Activated CD4-positive, alpha-beta T cell treated with anti-CD3 and anti-CD28 coated beads, Interleukin-2, amount 50 U/mL, for 1 hour (primary cell): ENCODE measurements at places on chromosomes 3 and 15.

DNA sequence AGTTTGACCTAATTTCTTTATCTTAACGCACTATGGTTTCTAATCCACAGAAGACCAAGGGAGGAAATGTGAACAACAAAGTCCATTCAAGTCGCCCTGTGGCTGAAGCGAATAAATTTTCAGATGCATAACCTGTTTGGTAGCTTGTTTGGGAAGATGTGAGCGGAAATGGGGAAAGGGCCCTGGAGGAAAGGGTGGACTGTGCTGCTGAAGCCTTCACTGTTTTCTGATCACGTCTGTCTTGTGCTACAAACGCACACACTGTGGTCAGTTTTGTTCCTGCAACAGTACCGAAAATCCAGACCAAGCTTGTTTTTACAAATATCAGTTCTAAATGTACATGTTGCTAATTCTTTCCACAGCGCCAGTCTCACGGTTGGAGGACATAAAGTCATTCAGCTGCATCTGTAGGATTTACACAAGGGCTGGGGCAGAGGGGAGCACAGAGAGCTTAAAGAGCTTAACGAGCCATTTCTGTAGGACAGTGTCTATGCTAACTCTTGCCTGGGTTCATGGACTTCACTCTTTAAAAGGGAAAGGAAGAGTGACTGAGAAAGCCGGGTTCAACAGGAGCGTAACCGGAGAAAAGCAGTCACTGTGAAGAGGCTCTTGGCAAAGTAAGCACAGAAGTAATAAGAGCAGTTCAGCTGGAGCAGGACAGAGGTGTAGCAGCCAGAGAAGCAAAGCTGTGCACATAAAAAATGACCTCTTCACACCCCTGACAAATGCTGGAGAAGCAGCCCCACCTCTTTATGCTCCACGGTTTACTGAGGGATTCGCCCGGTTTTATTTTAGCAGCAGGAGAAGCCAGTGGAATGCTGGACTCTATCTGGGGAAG, 66.6 kb downstream of the USF3 start:
- no peak for DNase-seq

DNA sequence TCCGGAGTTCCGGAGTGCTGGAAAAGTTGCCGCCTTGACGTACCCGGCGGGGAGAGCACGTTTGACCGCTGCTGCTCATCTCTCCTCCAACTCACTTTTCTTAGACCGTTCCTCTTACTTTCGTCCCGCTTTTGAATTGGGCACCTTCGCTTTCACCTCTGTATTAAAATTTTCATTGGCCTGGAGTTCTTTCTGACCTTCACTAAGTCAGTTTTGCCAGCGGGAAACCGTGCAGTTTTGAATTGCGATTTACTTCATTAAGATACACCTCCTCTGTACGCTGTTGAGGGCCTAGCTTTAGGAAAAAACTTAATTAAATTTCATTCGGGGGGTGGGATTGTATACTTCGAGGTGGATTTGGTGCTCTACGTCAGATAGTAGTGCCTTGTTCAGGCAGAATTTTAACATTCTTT, 1.3 kb downstream of the GMPS start:
- no peak for DNase-seq

- no peak for DNase-seq
These were observed 7.6 kb downstream of the VHL start for GRCh38 chr3:10149226-10149625.

- no peak for DNase-seq
These were observed 59.7 kb downstream of the ATP2B2 start for GRCh38 chr3:10445561-10446175.

- DNase-seq, result no peak
These were observed 42.9 kb upstream of the TSC22D2 start for GRCh38 chr3:150365132-150365604.

DNA sequence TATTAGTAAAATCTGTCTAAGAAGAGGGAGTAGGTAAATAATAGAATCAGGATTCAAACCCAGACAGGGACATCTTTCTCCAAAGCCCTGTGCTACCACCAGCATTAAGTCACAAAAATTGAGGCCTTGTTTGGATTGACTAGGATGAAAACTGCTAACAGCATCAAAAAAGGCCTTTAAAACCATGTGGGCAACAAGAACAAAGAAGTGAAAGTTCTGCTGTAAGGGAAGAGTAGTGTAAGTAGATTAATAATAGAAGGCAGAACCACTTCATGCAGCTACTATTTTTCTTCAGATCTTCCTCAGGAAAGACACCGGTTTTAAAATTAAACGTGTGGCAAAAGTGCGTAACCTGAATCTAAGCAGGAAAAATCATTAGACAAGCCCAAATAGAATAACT, 15.3 kb upstream of the KBTBD12 start:
- DNase-seq, result no peak

- no peak for DNase-seq
These were observed 236.8 kb downstream of the OPA1 start for GRCh38 chr3:193829781-193830180.

DNA sequence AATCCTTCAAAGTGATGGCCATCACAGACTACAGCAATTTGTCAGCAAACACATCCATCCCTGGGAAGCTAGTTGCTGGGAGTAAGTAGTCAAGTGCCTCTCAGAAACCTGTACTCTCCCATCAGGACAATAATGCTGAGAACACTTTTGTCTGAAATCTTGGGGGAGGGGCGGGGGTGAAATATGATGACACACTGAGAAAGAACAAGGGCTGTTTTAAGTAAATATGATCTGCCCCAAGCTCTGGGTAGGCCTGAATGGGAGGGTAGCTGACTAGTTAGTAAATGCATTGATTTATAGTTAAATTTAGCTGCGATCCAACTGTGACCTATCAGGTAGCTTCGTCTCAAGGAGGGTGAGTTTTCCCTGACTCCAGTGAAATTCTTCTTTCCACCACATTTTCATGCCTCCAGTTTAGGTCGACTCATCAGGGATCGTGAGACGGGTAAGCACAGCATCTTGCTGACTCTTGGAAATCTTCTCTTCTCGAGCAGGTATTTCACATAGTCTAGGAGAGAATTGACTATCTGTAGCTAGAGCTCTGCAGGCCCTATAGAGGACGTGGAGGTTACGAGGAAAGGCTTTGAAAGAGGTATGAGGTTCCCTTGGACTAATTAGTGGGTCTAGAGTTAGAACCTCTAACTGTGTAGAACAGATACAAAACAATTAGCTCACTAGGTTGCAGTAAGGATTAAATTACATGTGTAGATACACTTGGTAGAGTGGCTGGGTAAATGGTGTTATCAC, 213.4 kb upstream of the SLC2A2 start:
- DNase-seq, result no peak

- DNase-seq, result no peak
These were observed 29.1 kb downstream of the MKRN2 start for GRCh38 chr3:12585970-12586369.

DNA sequence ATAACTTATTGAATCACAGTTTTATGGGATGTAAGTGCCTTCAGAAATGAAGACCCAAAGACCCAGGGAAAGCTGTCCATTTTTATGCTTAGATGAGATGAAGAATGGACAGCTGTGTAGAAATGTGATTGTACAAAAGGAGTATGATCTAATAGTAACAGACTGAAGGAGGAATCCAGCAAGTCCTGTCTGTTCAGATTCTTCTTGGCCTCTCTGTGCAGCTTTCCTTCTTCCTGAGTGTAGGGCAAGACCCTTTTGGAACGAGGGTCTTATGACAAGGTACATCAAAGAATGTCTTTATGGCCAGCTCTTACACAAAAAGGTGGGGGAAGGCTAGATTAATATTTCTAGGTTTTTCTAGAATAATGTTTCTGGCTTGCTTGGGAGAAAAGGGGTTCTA, 1.4 kb upstream of the KIF23 start:
- no peak for DNase-seq

GRCh38 chr3:47476644-47477199, 981 bp upstream of the SCAP start:
- no peak for DNase-seq

GRCh38 chr15:40388941-40389823, 6.7 kb downstream of the KNSTRN start:
- DNase-seq, result no peak

- DNase-seq, result no peak
These were observed 14.0 kb downstream of the PLCD1 start for GRCh38 chr3:38015485-38015884.

GRCh38 chr3:126745760-126746394, 41.8 kb downstream of the CHCHD6 start:
- DNase-seq, result no peak

- DNase-seq, result no peak
These were observed 36.2 kb downstream of the CBLB start for GRCh38 chr3:105832644-105833043.

- no peak for DNase-seq
These were observed 226.5 kb upstream of the NANOGP8 start for GRCh38 chr15:35311615-35312014.

DNA sequence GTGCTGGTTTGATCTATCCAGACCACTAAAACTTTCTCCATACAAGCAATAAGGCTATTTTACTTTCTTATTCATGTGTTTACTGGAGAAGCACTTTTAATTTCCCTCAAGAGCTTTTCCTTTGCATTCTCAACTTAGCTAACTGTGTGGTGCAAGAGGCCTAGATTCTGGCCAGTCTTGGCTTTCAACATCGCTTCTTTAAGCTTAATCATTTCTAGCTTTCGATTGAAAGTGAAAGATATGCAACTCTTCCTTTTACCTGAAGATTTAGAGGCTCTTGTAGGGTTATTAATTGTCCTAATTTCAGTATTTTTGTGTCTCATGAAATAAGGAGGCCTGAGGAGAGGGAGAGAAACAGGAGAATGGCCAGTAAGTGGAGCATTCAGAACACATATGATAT, 234.8 kb upstream of the GADL1 start:
- DNase-seq, result no peak

GRCh38 chr3:23519314-23520208, 286.2 kb upstream of the UBE2E1 start:
- DNase-seq, result no peak

DNA sequence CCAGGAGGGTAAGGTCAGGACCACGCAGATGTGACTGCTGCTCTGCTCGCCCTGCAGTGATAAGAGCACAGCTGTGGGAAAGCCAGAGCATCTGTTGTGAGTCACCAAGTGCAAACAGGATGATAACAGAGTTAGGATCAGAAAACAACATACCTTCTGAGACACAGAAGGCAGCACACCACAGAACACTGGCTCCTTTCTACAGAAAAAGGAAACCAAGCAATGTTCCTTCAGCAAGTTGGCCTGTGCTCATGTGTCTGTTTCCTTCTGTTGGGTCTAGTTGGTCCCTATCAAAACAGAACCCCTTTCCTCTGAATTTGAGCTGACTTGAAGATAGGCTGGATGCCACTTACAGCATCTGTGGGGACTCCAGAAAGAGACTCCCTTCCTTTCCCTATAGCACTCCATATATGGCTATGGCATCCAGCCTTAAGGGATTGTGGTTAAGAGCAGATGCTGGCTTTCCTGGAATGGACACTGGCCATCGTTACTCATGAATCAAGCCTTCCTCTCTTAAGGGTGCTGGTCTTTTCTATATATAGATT, 440.7 kb upstream of the THBS1 start:
- DNase-seq, result no peak

GRCh38 chr15:88608607-88609181, 12.4 kb upstream of the AEN start:
- DNase-seq, result no peak

DNA sequence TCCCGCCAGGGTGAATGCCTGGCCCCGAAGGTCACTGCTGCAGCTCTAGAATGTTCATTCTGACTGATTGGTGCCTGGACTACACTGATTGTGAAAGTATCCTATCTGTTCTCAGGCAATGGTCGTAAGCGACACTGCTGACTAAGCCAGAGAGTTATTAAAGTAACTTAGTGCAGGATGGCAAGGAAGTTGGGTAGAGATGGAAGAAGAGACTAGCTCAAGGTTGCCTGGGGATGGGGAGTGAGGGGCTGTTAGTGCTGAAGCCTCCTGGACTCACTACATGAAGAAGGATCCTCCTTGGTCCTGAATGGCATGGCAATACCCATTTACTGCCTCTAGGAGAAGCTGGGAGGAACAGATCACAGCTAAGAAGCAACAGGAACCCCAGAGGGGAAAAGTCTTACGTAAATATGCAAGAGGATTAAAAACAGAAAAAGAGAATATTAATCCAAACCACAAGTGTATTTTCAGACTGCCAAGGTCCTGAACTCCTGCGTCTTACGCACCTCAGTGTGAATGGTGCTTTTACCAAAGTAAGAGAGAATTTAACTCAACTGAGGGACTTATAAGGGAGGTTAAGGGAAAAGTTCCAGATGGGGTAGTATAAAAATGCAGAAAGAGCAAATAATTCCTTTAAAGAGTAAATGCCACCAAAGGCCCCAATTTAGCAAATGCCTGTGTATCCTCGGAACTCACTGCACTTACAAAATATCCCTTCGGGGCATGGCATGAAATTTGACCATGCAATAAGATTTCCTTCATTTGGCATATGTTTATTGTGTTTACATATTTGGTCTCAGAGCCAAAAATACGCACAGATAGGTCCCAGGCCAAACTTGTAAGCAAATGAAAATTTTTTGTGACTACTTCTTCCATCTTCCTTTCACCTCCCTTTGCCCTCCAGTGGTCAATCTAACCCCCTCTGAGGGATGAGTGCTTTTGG, 64.0 kb upstream of the DGKG start:
- no peak for DNase-seq

DNA sequence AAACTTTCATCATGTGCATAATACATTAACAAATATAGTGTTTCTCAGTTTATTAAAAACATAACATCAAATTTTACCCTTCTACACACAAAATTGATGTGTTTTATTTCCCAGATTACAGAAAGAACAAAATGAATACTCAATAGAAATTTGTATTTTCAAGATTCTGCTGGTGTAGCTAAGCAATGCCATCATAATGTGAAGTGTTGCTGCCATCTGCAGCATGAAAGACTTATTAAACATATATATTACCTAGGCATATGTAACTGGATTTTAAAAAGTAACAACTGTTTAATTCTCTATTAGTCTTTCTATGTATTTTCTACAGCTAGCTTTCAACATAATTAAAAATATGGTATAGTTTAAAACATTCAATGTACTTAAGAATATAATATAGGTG, 27.5 kb downstream of the PLSCR5 start:
- DNase-seq, result peak; percentile 20

DNA sequence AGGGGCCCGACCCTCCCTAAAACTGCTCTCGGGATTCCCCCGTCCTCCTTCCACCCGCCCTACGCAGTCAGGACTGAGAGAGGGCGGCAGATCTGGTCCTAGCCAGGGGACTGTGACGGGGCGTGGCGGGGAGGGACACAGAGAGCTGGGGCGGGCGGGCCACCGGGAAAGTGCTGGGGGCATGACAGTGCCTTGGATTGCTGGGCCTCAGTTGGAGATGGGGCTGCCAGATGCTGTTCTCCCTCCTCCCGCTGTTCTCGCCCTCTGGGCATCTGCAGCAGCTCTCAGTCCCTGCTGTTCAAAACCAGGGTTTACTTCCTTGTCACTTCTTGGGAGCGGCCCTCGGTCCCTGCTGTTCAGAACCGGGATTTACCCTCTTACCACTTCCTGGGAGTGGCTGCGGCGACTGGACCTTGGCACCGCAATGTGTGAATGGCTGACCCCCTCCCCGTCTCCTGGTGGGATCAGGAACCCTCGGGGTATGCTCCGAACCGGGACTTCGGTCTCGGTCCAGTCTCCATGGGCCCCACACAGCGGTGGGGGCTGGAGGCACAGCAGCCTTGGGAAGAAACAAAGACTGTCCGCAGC, 1.8 kb upstream of the RPP25 start:
- DNase-seq, result no peak

- DNase-seq, result no peak
These were observed 82.5 kb upstream of the PSMD6 start for GRCh38 chr3:64105816-64106215.

- peak; percentile 8 for DNase-seq
These were observed 31.8 kb downstream of the FSTL1 start for GRCh38 chr3:120418866-120419490.
